Left ventricle myocardium superior (tissue), 1 donor: ENCODE measurements at places on chromosomes 3 and 15. TPM values are rescaled to one million over a fixed set of nuclear protein-coding genes. Genes with fewer than 3 reads are reported as not detected.

DNA sequence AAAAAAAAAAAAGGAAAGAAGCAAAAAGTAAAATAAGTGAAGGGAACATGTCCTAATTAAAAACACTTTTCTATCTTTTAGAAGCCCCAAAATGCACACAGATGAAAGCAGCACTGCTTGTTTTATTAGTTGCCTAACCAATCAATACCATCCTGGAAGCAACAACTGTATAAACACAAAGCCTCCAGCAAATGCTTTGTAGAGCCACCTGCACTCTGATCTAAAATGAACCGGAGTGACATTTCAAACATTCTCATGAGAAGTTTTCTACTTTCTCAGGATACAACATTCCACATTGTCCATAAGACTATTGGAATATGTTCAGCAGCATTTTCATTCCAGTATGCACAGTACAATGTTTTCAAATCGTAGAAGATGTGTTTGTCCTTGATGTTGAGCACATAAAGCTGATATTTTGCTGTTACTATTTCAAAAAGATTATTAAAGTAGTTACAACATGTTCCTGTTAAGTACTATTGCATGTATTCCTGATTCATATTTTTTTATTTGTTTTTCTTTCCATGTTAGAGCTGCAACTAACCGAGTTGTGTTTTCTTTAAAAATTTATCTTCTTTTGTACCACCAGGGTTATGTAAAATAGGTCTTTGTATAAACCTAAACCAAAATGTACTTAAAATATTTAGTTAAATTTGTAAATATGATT is 50.3 kb upstream of the PLSCR5 start:
- DNase-seq = no peak

Gene AHSG
- total RNA-seq = not detected

Gene LMAN1L
- 23.5 TPM for total RNA-seq

- no peak for DNase-seq
Observed at GRCh38 chr3:176469694-176470205, 727.5 kb downstream of the TBL1XR1 start.

Gene KBTBD13
- 10.6 TPM for total RNA-seq

DNA sequence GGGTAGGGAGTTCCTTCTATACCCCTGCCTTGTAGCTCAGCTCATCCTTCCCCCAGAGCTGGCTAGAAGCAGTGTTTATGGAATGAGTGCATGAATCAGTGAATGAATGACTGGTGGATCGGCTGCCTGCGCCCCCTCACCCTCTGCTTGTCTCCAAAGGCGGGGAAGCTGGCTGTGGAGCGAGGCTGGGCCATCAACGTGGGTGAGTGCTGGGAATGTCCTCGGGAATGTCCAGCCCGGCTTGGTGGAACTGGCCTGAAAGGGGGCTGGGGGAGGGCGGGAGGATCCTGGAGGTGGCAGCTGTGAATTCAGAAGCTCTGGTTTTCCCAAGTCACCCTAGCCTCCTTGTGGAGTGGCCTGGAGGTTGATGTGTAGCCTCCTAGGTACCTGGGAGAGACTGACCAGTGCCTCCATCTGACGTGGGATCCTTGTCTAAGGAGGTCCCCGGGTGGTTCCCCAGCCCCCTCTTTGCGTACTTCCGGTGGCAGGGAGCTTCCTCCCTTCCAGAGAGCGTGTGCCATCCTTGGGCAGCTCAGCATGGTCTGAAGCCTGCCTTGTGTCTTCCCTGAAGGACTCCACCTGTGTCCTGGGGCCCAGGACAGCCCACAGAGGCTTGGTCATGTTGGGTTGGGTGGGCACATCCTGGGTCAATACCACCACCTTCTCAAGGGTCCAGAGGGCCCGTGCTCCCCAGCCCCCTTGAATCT is 18.4 kb downstream of the HDAC11 start:
- peak; percentile 22 for DNase-seq

Gene RHOV
- total RNA-seq = not detected

- DNase-seq = peak; percentile 34
Observed at GRCh38 chr3:114411811-114412803, 118.3 kb downstream of the TIGIT start.

Gene MBNL1
- total RNA-seq = 172 TPM

Gene SMAD6
- total RNA-seq = 14.9 TPM

- DNase-seq = no peak
Observed at GRCh38 chr15:28260317-28260716, 61.7 kb downstream of the HERC2 start.

DNA sequence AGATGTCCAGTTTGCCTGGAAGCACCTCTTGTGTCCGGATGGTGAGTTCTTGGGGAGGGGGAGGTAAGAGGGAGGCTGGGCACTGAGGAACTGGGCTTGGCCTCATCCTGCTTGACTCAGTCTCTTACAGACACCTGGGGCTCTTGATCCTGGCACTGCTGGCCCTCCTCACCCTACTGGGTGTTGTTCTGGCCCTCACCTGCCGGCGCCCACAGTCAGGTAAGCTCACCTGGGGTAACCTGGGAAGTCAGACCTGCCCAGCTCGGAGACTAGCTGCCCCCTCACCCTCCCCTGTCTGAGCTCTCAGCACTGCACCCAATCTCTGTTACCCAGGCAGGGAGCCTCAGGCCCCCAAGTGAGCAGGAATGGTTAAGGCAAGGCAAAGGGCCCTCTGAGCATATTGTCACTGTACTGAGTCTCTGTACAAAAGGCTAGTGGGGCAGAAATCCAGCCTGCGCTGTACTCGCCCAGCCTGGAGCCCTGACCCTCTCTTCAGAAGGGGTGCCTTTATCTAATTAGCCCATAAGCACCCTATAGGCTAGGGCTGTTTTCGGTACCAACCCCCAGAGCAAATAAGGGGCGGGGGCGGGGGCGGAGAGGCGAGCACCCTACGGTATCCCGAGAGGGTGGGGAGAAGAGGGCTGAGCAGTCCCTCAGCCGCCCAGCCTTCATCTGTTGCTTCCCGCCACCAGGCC is 2.2 kb upstream of the IL17RC start:
- DNase-seq = no peak

Gene SNX33
- 12.0 TPM for total RNA-seq

Gene NAALADL2
- 3.1 TPM for total RNA-seq

DNA sequence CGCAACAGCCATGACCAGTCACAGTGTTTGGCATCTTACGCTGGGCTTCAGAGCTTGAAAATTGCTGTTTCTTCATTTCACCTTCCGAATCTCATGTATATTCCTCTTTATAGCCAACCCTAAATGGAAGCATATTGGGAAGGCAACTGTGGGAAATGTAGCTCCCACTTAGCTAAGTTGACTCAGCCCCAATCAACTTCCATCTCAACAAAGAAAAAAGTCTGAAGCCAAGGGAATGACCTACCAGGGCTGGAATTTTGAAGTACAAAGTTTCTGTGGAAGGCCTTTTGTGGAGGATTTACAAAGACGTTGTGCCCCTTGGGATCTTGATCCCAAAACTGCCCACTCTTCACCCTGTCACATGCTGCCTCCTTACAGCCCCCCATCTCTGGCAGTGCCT is 85.2 kb upstream of the OXTR start:
- no peak for DNase-seq

Gene KLHL6
- total RNA-seq = 0.87 TPM

- DNase-seq = no peak
Observed at GRCh38 chr15:91316126-91316525, 216.1 kb downstream of the SV2B start.

Gene IRAK2
- total RNA-seq = 1.3 TPM

- no peak for DNase-seq
Observed at GRCh38 chr3:34995796-34996430, 643.4 kb upstream of the ARPP21 start.

- DNase-seq = peak; percentile 35
Observed at GRCh38 chr3:105353485-105354161, 13.1 kb upstream of the ALCAM start.

DNA sequence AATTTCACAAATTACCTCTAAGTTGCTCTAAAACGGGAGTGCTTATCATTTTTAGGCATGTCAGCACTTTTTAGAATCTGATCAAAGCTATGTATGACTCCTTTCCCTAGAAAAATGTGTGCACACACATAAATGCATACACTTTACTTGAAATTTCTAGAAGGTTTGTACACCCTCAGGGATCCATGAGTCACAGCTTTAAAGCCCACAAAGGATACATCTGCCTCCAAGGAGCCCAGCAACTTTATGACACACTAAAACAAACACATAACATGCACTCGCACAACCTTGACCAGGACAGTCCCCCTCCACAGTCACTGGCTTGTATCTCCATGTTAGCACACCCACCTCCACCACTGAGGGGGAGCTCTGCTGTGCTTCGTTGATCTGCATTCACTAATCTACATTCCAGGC is 722.0 kb upstream of the CFAP20DC start:
- no peak for DNase-seq

Gene C2CD4B
- total RNA-seq = 1.7 TPM

DNA sequence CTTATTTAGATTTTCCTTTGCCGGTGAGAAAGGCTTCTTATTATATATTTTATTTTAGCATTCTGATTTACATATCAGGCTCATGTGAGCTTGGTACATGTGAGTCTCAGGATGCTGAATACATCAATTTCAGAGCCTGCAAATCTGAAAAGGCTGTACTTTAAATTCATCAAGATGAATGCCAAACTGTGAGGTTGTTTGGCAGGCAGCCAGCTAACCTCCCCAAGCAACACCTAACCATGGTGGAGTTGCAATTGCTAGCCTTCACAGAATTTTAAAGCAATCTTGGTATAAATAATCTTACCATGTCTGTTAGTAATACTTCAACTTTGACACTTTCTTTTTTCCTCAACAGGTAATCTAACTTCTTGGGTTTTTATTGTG is 252.5 kb downstream of the CDIN1 start:
- DNase-seq = no peak

DNA sequence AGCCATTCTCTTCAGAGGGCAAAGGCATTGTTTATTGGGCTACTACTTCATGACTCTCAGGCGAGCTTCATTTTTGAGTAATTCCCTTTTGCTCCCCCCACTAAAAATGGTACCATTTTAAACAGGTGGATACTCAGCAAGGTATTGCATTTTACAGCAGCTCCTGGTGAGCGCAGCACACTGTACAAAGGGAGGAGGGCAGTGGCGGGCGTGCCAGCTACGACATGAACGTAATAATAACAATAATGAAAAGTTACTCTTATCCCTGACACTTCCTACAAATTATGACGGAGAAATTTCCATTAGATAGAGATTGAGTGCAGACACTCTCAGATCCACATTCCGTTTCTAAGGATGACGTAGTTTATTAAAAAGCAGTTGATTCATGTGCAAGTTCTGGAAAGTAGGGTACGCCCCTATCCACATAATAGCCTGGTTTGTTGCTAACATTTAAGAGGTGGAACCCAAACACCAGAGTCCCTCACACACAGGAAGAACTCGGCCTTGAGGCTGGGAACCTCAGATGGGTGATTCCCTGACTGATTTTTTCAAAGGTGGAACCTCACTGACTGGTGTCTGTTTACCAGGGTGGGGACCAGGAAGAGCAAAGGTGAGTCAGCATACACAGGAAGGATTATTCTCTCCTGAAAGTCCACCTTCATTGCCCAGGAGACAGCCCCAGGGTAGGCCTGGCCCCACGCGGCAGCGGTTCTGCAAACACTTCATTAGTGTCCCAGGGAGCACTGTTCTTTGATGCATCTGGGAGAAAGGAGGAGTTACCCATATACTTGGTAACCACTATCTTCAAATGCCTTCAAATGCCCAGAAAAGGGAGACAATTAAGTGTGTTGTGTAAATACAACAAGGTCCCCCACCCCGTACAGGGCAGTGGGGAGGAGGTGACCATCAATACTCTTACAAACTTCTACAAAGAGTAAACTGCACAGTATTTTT is 69.9 kb downstream of the LDHAL6B start:
- no peak for DNase-seq

- DNase-seq = no peak
Observed at GRCh38 chr15:73873889-73874511, 636 bp downstream of the TBC1D21 start.

GRCh38 chr3:16828815-16829214 is 55.9 kb upstream of the PLCL2 start:
- DNase-seq = no peak

DNA sequence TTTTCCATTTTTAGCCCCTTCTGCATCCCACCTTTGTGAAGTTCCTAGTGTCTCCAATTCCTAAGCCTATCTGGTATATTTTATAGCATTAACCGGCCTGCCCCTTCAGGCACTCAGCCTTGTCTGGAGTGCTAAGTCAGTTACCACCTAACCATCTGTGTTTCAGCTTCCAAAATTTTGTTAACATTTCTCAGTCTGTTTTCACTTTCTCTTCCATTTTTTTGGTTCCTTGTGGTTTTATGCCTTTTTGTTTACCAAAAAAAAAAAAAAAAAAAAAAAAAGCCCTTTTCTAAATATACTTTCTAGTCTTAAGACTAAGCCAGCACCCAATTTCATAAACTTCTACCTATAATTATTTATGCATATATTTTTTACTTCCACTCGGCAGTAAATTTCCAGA is 92.4 kb downstream of the CSNK1G1 start:
- DNase-seq = no peak

Gene CHRM5
- total RNA-seq = not detected
